ENCODE measurements at places on chromosomes 1 and 21.
A peak's percentile ranks its signal among the peaks of the same experiment; 100 is the strongest.

DNA sequence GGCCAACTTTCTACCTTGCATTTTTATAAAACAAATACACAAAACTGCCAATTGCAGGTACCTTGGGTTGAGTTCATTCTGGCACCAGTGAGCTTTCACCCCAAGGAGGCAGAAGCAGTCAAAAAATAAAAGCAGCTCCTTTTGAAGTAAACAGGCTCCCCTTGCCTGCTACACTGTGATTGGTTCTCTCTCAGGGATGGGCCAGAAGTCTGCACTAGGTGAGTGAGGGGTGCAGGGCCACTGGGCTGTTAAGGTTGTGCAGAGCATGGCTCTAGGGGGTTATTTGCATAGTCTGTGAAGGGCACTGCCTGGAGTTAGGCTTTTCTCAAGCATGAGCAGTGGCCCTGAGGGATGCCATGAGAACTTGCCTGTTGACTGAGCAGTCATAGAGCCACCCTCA lies 39.1 kb downstream of the AKNAD1 start:
- DNase-seq = no peak

DNA sequence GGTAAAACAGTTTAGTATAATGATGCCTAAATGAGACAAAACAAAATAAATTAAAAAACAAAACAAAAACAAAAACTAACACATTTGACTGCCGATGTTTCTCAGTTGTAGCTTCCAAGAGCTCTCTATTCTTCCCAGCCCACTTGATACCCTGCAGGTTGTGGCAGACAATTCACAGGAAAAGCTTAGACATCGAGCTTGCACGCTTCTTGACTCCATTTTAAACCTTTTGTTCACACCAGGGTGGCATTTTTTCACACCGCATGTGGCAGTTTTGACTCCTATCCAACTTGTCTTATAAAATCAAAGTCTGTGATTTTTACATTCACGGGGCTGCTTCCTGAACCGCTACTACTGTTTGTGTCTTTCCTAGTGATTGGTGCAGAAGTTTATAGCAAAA lies 575.9 kb downstream of the USP25 start:
- DNase-seq = no peak

GRCh38 chr1:89806616-89807015 lies 14.2 kb upstream of the LRRC8D start:
- no peak for DNase-seq

DNA sequence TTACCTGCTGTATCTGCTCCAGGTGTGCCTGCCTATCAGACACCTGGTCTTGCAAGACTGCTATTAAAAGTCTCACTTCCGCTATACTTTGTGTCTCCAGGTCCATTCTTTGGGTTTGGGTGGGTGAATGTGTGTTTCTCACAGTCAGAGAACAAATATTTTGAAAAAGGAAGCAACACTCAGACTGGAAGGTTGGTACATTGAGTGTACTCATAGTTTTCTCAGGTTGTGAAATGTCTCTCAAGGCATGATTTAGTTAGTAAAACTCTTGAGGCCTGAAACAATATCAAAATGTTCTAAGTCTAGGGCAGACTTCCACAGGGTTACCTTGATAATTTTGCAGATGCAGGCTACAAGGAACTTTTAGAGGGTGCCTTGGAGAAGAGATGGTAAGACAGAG lies 429.9 kb upstream of the ZRANB2 start:
- no peak for DNase-seq

GRCh38 chr1:177589166-177589565 lies 380.7 kb downstream of the SEC16B start:
- no peak for DNase-seq

DNA sequence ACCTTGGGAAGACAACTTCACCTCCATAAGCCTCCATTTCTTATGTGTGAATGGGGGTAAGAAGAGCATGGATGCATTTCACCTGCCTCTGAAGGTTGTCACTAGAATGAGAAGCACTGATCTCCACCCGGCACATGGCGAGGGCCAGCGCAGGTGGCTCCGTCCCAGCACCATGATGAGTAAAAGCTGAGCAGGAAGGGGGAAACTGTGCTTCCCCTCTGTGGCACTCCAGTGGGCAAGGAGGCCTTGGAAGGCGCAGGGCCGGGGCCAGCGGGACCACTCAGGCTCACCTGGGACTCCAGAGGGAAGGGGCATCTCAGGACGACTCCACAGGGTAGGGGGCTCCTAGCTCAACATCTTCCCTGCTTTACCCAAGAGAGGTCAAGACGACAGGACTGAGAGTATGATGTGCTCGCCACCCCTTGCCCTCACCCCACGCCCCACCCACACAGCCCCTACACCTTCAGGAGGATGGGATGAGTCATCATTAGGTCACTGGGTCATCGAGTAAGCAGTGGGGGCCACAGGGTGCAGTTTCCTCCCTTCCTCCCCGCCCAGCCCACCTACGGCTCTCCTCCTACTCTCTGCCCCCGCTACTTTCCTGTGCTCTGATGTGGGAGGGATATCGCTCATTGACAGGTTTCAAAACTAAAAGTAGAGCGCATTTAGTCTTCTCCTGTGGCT lies 112.1 kb downstream of the HIVEP3 start:
- peak; percentile 76 for DNase-seq

DNA sequence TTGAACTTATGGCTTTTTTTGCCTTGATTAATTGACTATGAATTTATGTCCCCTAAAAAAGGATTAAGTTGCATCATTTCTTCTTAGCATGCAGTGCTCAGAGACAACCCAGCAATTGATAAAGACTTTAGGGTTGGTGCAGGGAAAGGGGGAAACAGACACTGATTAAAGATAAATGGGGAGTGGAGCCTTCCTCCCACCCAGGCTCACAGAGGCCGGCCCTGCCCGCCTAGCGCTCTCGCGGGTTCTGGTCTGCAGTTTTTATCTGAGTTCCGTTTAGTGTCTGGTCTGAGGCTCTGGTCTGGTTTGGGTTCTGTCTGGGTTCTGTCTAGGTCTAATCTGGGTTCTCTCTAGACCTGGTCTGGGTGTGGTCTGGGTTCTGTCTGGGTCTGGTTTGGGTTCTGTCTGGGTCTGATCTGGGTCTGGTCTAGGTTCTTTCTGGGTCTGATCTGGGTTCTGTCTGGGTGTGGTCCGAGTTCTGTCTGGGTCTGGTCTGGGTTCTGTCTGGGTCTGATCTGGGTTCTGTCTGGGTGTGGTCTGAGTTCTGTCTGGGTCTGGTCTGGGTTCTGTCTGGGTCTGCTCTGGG lies 48.1 kb downstream of the ABCG1 start:
- DNase-seq = no peak

GRCh38 chr1:2004856-2005255 lies 1.3 kb upstream of the CFAP74 start:
- no peak for DNase-seq

DNA sequence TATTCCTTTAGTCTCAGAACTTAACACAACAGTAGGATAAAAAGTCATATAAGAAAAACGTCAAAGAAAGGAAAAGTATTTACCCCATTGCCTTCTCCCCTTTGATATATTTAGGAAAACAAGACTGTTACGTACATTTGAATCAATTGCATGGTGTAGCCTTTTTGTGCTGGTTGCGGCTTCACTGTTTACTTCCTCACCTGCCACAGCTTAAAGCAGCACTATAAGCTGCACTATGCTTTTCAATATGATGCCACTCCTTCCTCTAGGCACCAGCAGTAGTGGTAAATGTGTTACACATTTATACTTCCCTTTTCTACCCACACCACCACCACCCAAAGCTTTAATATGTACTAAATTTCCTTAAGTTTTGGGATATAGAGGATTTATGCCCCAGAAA lies 111.1 kb downstream of the ATP1B1 start:
- DNase-seq = no peak

- no peak for DNase-seq
These were observed 131.6 kb upstream of the MROH9 start for GRCh38 chr1:170803711-170804110.

DNA sequence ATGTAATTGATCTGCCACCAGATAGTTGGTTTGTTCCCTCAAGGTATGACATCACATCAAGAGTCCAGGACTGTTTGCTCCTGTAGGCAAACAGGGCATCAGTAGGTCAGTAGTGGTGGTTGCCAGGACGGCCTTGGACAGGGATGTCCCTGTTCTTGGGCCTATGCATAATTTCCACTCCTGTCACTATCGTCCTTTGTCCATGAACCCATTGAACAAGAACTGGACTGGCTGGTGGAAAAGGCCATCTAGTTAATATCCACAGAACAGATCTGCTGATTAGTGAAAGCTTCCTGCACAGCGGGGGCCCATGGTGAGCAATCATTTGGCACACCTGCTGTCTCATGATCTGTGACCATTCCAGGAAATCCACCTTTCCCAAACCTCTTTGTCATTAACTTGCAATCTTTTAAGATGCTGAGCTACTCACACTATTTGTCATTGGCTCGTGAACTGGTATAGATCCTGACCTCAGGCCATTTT lies 12.4 kb upstream of the BSDC1 start:
- DNase-seq = no peak

DNA sequence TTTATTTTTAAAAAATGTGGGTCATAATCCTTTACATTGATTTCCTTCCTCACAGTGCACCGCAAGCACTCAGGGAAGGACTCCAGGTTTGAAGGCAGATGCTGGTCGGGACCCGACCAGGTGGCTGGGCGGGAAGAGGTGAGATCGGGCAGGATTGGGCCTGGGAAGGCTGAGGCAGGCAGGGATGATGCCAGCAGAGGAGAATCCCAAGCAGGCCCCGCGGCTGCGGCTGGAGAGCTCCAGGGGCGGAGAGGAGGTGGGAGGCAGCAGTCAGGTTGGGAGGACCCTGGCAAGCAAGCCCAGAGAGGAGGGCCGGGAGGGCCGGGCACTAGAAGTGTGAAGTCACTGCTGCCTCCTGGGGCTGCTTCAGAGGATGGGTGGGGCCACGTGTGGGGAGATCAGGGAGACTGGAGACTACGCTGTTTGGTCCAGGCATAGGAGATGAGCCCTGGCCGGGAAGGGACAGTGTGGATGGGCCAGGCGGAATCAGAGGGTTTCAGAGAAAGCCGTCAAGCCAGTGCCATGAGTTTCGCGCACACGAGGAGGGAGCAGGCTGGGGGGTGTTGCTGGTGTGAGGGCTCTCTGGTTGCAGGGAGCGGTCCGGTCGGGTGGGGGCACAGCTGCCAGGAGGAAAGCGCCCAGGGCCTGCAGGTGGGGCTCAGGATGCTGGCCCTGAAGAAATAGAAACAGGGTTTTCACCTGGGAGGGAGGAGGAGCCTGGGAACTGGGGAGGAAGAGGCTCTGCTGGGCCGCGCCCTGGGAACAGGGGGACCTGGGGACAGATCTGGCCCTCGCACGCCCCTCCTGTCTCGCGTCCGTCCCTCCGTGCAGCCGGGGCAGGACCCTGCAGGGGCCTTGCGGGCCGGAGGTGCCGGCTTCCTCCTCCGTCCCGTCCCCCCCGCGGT lies 888 bp upstream of the COL18A1 start:
- DNase-seq = no peak

DNA sequence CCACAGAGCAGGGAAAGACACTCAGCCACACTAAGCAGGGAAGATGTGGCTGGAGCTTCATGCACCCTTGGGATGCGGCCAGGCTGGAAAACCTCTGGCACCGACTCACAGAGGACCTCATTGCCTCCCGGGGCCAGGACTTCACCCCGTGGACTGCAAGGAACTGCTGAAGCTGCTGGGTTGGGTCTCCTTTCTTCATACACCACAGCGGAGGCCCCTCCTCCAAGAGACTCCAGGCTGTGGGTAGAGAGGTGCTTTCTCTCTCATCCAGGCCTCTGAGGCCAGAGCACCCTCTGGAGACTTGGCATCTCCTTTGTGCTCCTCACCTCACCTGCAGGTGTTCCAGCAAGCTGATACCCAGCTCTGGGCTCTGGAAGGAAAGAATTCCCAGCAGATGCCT lies 76.0 kb upstream of the EDN2 start:
- DNase-seq = no peak

DNA sequence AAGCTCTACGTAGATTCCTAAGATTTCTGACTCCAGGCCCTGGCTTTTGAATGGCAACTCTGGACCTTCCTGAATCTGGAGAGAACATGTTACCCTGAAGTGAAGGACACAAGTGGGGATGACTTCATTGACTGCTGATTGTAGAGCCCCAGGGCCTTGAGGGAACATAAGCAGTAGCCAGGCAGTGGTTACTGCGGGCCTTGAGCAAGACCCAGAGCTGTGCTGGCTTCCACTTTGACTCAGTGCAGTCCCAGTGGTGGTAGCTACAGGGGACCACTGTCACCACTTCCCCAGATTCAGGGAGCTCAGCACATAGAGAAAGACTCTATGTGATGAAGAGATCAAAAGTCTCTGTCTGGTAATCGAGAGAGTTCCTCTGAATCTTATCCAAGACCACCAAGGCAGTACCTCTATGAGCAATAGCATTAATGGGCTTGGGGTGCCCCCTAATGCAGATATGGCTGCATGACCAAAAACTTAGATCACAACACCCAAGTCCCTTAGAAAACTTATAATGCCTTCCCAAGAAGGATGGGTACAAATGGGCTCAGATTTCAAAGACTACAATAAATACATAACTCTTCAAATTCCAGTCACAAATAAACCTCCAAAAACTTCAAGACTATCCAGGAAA lies 1278.3 kb downstream of the AMY1C start:
- DNase-seq = no peak

DNA sequence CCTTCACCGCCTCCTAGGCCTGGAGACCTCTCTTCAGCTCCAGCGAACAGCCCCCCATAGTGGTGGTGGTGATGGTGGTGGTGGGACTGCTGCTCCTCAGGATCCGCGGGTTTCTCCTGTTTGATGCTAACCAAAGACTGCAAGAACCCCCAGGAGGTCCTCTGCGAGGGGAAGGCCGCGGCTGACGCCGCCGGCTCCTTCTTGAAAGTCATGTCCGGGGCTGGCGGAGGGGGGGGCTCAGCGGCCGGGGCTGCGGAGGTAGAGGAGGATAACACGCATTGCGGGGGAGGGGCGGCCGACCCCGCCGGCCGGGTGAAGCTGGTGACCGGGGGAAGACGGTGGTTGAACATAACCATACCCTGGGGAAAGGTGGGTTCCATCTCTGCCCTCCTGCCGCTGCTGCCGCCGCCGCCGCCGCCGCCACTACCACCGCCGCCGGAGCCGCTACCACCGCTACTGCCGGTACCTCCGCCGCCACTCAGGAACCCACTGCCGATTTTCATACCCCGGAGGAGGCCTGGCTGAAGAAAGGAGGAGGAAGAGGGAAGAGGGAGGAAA lies 554 bp downstream of the ZNF281 start:
- peak; percentile 48 for DNase-seq

- no peak for DNase-seq
These were observed 678 bp downstream of the TTC39A start for GRCh38 chr1:51329443-51330325.

DNA sequence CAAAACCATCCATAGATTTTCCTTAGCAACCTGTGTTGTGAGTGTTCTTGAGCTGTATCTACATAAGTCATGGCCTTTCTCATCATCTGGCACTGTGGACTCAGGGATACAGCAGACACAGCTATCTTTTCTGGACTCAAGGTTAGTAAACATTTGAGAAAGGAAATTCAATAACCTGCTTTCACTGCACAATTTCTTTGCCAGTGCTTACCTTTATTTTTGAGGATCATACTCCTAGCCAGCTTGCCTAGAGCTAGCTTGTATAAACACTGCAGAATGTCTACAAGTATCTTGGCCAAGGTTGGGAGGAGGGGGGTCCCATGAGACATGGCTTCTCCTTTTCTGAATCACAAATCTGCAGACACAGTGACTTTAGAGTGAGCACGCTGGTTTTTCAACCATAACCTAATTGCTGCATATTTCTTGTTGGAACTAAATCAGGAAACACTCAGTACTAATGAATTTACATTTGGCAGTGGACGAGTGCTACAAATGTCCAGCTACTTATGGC lies 27.2 kb downstream of the ADAMTS5 start:
- DNase-seq = no peak

- no peak for DNase-seq
These were observed 27.8 kb downstream of the SLC26A9 start for GRCh38 chr1:205915354-205915990.

- no peak for DNase-seq
These were observed 5.7 kb upstream of the FYB2 start for GRCh38 chr1:56824938-56825337.

GRCh38 chr1:51916587-51917405 lies 38.3 kb upstream of the NRDC start:
- DNase-seq = no peak
